ENCODE measurements at places on chromosomes 5 and 9.

DNA sequence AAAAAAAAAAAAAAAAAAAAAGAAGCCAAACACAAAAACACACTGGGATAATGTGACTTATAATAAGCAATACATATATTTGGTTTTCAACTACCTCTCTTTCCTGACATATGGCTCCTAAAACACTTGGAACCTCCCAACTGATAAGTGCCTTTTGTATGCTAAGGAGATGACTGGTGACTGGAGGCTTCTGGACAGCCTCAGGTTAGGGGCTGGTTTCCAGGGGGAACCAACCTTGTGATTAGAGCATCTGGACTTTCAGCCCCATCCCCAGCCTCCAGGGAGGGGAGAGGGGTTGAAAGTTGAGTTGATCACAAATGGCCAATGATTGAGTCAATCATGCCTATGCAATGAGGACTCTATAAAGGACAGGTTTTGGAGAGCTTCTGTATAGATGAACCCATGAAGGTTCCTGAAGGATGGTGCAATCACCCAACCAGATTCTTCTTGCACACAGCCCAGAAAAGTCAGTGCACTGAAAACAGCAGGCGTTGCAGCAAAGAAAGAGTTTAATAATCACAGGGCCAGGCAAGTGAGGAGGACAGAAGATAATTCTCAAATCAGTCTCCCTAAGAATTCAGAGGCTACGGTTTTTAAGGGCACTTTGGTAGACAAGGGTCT lies 276.7 kb downstream of the AUH start:
- DNase-seq, result no peak

GRCh38 chr5:158203261-158203660 lies 344.3 kb upstream of the CLINT1 start:
- no peak for DNase-seq

DNA sequence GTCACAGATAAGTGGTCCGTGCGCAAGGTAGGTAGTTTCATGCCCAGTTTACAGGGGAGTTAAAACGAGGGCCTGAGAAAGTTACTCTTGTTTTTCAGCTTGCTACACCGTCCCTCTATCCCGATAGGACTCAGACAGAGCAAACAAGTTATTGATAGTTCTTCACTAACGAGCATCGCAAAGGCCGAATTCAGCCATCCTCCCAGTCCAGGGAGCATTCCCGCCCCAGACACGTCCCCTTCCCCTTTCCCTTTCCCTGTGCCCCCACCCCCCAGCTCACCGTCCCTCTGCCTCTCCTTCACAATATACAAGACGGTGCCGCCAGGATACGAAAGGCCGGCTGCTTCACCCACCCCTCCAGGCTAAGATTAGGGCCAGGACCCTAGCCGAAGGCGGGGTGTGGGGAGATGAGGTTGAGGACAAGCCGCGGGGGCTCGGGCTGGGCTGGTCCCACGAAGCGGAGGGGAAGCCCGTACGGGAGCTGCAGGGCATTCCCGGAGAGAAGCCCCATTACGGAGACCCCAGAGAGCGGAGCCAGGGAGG lies 599 bp downstream of the KIAA1191 start:
- DNase-seq, result no peak

DNA sequence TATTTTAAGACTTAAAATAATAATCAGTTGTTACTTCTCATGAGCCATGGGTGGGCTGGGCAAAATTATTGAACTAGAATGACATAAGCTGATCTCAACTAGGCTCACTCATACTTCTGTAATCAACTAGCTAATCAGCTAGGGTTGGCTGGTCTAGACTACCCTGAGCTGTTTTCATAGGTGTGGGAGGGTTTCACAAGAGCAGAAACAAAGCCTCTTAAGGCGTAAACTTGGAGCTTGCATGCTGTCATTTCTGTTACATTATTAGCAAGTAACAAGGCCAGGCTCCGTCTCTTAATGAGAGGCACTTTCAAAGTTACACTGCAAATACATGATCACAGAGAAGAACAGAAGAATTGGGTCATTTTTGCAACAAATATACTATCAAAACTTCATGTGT lies 57.2 kb upstream of the GHR start:
- DNase-seq, result no peak

DNA sequence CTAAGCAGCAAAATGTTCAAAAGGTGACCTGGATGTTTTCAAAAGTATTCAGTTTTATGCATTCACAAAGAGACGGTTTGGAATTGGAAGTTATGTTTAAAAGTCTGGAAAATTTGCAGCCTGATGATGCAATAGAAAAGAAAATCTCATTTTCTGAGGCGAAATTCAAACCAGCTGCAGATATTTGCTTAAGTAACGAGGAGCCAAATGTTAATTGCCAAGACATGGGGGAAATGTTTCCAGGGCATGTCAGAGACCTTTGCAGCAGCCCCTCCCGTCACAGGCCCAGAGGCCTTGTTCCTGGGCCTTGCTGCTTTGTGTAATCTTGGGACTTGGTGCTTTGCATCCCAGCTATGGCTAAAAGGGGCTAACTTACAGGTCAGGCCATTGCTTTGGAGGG lies 228.2 kb downstream of the MAN2A1 start:
- DNase-seq, result no peak

- no peak for DNase-seq
Observed at GRCh38 chr5:39140558-39141168, 66.5 kb upstream of the RICTOR start.

GRCh38 chr9:73869264-73869663 lies 627.9 kb upstream of the RORB start:
- no peak for DNase-seq

DNA sequence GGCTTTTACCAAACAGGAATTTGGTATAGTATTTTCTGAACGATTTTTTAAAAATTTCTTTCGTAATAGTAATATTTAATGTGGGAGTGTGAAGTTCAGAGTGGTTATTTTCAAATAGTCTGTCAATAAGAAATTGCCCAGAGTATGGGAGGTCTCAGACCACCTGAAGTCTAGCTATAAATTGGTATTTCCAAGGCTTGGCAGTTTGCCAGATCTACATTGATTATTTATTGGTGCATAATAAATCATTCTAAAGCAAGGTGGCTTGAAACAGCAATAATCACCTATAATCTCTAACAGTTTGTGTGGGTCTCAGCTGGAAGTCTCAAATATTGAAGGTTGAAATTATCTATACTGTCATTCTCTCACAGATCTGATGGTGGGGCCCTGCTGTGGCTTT lies 118.5 kb downstream of the PRR16 start:
- no peak for DNase-seq

- DNase-seq, result no peak
Observed at GRCh38 chr9:120413121-120414048, 166.6 kb downstream of the CDK5RAP2 start.

DNA sequence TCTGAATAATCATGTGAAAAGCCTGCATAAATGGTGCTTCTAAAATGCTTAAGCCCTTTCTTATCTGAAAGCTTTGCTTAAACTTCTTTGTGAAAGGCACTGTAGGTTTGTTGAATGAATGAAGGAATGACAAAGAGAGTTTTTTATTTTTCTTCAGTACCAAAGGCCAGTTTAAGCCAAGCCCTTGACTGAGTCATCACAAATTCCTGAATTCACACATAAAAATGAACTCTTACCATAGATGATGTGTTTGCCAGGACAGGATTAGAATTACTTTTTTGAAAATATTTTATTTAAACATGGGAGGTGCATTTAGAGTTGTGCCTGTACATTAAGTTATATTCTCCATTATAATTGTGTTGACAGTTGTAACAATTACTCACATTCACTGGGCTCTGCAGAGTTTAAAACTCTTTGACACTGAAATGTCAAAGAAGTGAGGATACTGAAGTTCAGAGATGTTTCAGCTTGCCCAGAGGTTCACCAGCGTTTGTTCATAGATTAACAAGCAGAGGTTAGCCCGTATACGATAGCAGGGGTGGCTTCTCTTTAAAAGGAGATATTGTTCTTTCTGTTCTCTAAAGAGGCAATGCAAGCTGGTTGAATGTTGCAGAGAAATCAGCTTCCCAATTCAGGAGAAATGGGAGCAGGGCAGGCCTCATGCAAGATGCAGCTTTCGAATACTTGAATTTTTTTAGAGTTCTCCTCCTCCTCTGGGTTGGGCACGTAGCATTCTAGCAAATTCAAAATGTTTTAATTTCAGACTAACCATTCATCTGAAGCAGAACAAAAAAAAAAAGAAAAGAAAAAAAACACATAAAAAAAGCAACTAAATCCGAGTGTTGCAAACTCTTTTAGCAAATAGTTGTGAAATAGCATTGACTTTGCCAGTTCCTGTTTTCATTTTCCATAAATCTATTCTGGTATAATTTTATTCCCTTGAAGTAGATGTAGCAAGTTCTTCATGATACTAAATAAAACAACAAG lies 358.7 kb upstream of the KLF4 start:
- no peak for DNase-seq

DNA sequence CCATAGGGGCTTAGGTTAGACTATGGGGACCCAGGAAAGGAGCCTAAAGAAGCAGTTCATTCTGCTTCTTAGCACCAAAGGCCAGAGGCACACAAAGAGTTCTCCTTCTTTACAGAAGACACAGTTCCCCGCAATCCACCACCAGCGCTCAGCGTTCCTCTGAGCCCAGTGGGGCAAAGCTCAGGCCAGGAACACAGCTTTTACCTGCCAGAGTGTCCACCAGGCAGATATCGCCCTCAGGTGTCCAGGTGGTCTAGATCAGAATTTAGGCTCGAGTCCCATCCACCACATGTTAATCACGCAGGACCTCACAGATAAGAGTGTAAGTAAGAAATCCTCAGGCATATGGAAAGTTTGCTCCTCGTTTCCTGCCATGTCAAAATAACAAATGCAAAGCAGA lies 53.0 kb downstream of the UBE2QL1 start:
- DNase-seq, result no peak

DNA sequence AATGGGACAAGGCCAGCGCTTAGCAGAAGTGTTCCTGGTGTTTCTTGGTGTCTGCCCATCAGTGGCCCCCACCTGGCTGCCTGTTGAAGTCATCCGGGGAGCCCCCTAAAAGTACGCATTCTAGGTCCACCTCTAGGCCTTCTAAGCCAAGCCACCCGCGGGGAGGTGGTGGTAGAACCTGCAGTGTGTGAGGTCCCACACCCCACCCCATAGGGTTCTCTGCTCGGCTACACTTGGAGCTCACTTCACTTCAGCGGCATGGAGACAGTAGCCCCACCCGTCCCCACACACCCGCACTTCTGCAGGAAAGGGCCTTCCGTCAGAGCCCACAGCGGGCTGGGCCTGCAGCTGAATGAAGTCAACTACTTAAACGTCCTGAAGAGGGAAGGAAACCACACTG lies 29.6 kb upstream of the FCN2 start:
- no peak for DNase-seq

DNA sequence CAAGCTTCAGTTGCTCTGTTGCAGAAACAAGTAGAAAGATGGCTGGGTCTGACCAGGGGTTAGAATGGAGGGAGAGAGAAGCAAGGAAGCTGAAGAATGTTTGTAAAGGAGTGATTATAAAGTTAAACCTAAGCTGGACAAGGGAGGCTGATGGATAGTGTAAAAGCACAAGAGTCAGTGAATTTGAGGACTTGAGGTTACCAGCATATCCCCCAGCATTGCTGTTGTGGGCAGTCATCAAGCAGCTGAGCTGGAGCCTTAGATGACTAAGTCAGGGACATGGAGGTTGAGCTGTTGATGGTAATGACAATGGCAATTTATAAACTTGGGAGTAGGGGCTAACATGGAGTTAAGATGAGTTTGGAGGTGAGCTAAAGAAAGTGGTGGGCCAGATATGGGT lies 131.5 kb downstream of the ERCC6L2 start:
- no peak for DNase-seq

- DNase-seq, result no peak
Observed at GRCh38 chr5:120454094-120454798, 9.9 kb upstream of the PRR16 start.

- DNase-seq, result no peak
Observed at GRCh38 chr9:100190339-100190738, 91.3 kb downstream of the INVS start.

- DNase-seq, result no peak
Observed at GRCh38 chr5:33981408-33982162, 2.9 kb downstream of the SLC45A2 start.

GRCh38 chr9:130271473-130271872 lies 5.9 kb downstream of the HMCN2 start:
- DNase-seq, result no peak

- no peak for DNase-seq
Observed at GRCh38 chr9:107685901-107686300, 196.3 kb upstream of the KLF4 start.

- DNase-seq, result no peak
Observed at GRCh38 chr5:158499892-158500418, 599.8 kb downstream of the EBF1 start.

DNA sequence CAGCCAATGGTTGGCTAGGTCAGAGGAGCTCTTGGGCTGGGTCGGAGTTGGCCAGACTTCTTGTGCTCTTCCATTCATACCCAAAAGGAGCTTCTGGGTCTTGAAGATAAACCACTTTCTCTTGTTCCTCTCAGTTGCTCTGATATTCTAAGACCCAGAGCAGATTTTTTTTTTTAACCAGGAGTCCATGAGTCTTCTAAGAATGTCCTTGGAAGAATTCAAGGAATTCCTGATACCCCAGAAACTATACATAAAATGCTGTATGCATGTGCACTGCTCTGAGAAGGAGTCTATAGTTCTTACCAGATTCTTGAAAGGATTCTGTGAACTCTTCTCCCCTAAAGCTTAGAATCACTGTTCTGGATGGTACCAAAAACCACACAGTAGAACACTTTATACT lies 9.9 kb upstream of the PALM2AKAP2 start:
- DNase-seq, result no peak

DNA sequence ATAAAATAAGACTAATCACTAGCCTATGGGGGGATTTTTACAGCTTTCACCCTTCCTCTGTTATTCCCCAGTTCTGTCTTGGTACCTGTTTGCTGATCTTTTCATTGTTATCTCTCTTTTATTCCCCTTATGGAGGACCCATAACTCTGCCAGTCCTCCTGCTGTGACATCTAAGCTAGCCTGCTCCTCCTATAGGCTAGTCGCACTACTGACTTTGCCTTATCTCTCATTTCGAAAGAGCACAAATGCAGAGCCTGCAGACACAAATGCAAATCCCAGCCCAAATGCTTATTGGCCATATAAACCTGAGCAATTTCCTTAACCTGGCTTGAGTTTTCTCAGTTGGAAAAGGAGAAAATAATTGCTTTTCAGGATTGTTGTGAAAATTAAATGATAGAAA lies 59.1 kb upstream of the CAMK4 start:
- DNase-seq, result no peak

- no peak for DNase-seq
Observed at GRCh38 chr5:45533663-45534062, 162.5 kb downstream of the HCN1 start.

- no peak for DNase-seq
Observed at GRCh38 chr9:109799141-109799540, 19.1 kb downstream of the PALM2AKAP2 start.

DNA sequence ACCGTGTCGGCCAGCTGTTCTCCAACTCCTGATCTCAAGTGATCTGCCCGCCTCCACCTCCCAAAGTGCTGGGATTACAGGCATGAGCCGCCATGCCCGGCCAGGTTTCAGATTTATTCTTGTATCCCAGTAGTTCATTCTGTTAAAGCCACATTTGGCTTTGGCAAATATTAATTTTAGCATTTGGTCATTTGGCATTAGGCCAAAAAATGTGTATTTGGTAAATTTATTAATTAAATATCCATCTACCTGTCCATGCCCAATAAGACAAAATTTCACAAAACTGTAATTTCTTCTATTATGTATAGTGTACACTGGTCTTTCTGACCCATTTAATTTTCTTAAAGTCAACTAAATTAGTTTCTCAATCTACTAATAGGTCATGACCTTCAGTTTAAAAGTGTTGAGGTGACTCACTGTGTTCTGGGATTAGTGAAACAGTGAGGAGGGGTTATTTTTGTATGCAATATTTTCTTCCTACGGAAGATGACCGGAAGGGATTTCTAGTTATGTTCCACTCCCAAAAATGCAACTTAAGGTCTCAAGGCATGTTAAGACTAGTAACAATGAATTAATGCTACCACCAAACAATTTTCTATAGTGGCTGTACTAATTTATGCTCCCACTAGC lies 21.0 kb downstream of the OSTF1 start:
- DNase-seq, result no peak
